ENCODE measurements at places on chromosomes 5 and 9.

- no peak for DNase-seq
Measured at GRCh38 chr5:88391116-88391515, 122.5 kb upstream of the TMEM161B start.

DNA sequence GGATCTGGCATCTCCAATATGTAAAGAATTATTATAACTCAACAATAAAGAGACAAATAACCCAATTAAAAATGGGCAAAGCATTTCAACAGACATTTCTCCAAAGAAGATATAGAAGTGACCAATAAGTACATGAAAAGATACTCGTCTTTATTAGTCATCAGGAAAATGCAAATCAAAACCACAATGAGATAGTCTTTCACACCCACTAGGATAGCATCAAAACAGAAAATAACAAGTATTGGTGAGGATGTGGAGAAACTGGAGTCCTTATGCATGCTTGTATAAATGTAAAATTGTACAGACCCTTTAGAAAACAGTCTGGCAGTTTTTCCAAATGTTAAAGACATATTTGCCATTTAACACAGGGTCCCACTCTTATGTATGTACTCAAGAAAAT lies 39.1 kb upstream of the ITGA1 start:
- DNase-seq: no peak

DNA sequence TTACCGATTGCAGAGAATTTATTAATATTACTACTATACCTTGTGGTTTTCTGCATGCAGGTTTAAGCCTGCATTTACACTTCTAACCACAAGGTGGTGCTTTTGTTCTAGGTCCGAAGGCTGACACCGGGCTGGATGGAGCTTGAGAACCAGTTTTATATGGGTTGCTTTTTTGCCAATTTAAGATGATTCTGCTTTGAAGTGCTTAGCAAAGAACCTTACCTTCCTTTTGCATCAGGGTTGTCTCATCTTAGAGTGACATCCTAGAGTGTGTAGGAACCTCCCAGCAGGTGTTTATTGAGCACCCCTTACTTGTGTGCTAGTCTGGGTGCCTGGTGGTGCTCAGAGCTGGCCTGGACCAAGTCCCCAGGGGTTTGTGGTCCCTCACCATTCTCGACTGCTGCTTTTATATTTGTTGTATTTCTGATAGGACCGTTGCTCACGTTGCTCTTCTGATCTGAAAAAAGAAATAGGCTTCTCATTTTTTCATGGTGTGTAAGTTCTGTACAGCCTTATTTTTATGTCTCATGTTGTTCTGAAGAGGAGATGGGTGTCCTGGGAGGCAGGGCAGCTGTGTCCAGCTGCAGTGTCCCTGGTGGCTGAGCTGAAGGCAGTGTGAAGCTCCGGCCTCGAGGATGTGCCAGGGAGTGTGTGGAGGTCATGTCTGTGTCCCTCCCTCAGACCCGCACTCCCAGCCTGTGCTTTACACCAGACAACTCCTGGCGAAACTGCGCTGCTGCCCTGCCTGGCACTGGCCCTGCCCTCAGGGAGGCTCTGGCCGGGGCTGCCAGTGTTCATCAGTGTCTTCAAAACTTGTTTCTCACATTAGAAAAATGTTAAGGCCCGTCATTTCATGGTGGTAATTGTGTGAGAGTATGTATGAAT lies 54.3 kb downstream of the EHMT1 start:
- DNase-seq: peak; percentile 63

- no peak for DNase-seq
Measured at GRCh38 chr9:9299134-9299533, 1313.7 kb downstream of the PTPRD start.

DNA sequence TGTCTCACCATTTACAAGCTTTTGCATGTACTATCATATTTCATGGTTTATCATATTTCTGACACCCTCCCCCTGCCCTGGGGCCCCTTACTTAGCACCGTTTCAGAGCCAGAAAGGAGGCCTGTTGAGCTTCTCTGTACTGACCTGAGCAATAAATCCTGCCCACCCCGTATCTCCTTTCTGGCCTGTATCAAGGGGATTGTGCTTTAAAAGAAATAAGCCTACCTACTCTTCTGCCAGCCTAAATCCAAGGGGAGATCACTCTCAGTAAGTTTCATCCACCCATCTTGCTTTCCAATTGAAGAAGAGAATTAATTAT lies 54.0 kb upstream of the FST start:
- no peak for DNase-seq
